SHP77 (cell line): ENCODE measurements at places on chromosomes 3 and 15.

DNA sequence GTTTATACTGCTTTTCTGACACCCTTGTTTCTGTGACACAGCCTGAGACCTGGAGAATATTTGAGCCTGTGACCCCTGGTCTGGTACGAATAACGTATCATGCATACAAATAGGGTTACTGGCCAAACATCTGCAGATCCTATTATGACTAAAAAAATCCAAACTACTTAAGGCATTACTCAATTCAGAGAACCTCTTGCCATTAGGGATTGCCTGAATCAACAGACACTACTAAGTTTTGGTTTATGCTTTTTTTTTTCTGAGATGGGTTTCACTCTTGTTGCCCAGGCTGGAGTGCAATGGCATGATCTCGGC, 35.4 kb downstream of the OSBPL10 start:
- DNase-seq: no peak

- peak; percentile 46 for DNase-seq
These were observed 53.5 kb upstream of the SPATA12 start for GRCh38 chr3:57006949-57007419.

- DNase-seq: no peak
These were observed 363.4 kb downstream of the LRTM1 start for GRCh38 chr3:54564374-54564925.

- no peak for DNase-seq
These were observed 569.6 kb downstream of the NTRK3 start for GRCh38 chr15:87686841-87687522.

DNA sequence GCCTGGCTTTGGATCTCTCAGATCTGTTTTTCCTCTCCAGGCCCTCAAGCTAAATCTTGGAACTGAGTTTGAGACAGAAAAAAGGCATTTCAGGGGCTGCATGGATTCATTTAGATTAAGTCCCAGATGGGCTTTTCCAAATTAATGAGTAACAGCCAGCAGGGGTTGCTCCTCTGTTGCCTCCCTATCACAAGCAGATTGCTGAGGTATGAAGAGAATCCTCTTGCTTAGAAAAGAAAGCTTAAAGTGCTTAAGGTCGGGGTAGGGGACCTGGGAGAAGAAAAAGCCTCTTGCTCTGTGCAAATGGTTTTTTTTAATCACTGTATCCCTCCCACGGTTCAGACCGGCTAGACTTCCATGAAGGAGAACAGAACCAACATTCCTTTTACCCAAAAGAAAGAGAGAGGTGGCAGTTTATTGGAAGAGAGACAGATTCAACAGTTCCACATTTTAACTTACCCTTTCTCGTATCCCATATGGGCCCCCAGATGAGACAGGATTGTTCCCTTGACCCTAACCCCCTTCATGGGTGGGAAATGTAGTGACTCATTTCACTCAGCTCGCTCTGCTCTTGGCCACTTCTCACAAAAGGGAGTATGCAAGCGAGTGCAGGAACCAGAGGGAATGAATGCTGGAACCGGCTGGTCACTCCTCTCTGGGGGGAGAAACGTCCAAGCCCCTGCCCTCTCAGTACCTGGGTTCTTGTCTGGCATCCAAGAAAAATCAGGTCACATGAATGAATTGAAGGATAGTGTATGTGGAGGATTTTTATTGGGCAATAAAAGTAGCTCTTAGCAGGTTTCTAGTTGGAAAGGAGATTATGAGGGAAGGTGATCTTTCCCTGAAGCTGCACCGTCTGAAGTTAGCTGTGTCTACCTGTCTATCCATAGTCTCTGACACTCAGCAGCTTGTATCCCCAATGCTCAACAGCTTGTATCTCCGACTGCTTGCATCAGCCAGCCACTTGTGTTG, 745.2 kb downstream of the SI start:
- no peak for DNase-seq

GRCh38 chr15:98796685-98797357, 148.5 kb downstream of the IGF1R start:
- DNase-seq: peak; percentile 18

DNA sequence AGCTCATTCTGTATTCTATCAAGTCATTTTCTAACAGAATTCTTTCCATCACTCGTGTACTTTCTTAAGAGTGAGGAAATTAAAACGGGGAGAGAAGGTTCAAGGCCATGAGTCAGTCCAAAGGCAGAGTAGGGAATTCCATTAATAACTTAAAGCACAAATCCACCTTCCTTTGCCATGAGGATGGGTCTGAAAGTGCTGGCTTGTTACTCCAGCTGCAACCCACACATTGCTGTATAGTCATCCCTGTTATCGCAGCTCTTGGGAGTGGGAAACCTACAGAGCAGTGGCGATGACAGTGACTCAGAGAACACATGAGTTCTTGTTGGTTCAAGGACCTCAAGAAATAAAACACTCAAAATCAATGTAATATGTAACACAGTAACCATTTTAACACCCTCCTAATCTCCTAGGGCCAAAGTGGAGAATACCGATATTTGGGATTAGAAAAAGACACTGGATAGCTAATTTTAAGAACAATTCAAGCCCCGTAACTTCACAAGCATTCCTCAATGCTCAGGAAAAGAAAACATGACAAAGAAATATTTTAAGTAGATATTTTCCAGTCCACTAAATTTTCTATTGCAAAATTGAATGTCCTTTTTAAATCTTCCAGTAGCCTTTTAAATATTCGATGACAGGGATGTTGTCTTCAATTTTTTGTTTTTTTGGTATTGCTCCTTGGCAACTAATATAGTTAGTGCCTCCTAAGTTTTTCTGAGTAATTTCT, 179.9 kb upstream of the THBS1 start:
- no peak for DNase-seq

DNA sequence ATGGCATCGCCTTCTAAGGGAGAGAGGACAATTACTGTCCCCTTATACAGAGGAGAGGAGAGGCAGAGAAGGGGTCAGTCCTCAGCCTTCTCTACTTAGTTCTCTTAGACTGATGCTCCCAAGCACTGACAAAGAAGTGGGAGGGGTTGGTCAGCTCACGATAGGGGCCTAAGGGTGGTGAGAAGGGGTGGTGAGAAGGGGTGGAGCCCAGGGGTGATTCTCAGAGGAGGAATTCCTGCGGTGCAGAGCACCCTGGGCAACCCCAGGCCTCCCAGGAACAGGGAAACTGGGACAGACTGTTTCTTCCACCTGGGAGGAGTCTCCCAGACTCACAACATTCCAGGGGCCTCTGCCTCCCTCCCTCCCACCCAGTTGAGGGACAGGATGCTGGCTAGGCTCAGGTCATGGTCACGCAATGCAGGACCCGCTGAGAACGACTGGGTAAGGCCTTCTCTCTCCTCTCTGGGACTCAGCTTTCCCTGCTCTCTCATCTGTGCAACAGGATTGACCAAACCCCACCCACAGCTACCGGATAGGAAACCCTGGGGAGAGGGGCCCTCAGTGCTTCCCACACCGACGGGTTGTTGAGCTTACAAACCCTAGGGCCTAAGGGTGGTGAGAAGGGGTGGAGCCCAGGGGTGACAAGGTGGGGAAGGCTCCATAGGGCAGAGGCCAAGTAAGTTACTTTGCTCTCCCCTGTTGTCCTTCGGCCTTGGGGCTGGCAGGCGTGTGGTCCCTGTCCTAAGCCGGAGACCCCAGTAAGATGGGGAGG, 1.5 kb downstream of the TPRA1 start:
- DNase-seq: no peak

DNA sequence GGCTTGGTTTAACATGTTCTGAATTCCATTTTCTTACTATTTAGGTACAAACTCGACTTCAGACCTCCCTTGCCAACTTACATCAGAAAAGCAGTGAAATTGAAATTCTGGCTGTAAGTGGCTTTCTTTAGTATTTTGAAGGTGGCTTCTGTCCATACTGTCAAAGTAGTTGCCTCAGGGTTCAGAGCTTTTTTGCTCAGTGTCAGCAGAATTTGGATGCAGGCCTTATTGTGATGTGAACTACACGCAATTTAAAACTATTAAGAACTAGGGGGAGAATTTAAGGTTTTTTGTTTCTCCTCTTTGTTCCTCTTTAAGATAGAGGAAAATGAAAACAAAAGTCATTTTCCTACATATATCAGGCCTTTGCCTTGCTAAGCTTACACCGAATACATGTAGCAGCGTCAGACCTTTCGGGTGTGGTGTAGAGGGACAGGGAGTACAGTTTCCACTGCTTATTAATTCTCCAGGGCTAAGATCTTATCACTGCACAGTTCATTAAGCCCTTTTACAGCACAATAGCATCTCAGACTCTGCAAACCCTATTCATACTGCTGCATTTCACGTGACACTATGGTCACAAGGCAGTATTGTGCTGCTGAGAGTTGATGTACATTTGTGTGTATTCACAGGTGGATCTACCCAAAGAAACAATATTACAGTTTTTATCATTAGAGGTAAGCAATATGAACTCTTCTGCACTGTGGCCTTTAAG, 6.7 kb downstream of the SRP14 start:
- no peak for DNase-seq

DNA sequence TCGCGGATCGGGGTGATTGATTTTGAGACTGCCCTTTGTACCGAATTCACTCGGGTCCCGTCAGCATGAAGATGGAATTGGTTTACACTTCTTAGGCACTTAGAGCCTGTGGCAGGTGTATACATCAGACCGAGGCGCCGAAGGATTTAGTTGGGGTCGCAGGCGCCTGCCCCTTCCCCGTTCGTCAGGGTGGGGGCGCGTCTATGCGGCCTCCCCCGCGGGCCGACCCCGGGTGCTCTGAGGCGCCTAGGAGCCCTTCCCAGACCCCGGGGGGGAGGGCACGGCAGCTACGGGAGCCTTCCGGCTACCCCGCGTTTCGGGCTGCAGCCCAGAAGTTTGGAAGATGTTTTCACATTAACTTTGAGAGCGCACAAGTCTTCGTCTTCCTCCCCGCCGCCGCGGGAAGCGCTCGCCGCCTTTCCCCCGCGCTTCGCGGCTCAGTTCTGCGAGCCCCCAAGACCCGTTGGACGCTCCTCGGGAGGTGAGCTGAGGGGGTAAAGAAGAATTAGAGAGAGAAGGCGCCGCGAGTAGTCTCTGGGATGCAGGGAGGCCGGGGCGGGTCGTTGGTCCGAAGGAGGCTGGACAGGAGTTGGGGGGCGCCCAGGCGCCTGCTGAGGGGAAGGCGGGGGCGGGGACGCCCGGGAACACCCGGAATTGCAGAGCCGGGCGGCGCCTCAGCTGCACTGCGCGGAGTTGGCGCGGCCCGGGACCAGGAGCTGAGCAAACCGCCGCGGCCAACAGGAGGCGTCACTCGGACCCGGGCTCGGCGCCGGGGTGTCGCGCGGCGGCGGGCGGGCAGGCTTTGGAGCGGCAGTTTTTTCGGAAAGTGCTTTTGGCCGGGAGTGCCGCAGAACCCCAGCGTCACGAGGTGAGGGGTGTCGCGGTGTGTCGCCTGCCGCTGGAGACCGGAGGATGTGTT, 780 bp downstream of the TIPARP start:
- peak; percentile 27 for DNase-seq

GRCh38 chr15:56598991-56599390, 134.1 kb upstream of the MNS1 start:
- DNase-seq: no peak

DNA sequence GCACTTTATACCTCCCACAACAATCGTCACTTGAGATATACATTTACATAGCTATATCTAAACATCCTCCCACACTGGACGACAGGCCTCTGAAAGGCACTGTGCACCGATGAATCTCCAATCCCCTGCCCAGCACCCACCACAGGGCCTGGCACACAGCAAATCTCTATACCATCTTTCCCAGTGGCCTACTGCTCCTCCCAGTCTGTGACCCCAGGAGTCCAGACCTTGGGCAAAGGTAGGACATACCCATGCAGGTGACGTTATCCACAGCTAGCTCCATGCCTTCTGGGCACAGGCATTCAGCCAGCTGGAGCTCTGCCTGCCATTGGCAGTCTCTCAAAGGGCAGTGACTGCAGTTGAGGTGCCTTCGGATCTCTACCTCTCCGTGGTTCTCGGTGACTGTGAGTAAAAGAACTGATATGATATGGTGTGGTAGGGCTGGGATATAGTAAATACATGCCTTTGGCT, 5.8 kb downstream of the LTK start:
- no peak for DNase-seq

- no peak for DNase-seq
These were observed 68.1 kb downstream of the CRYGS start for GRCh38 chr3:186476044-186476468.

- no peak for DNase-seq
These were observed 3.5 kb upstream of the MNS1 start for GRCh38 chr15:56468401-56468800.

- DNase-seq: peak; percentile 28
These were observed 18.5 kb upstream of the C3orf62 start for GRCh38 chr3:49295489-49296058.

GRCh38 chr3:108524537-108524936, 14.1 kb upstream of the MYH15 start:
- no peak for DNase-seq

- DNase-seq: no peak
These were observed 435.6 kb downstream of the GOLGA6L6 start for GRCh38 chr15:20106026-20106425.

GRCh38 chr15:79562403-79562815, 130.3 kb downstream of the MINAR1 start:
- no peak for DNase-seq

- DNase-seq: no peak
These were observed 15.8 kb upstream of the NFKBIZ start for GRCh38 chr3:101833446-101833974.

DNA sequence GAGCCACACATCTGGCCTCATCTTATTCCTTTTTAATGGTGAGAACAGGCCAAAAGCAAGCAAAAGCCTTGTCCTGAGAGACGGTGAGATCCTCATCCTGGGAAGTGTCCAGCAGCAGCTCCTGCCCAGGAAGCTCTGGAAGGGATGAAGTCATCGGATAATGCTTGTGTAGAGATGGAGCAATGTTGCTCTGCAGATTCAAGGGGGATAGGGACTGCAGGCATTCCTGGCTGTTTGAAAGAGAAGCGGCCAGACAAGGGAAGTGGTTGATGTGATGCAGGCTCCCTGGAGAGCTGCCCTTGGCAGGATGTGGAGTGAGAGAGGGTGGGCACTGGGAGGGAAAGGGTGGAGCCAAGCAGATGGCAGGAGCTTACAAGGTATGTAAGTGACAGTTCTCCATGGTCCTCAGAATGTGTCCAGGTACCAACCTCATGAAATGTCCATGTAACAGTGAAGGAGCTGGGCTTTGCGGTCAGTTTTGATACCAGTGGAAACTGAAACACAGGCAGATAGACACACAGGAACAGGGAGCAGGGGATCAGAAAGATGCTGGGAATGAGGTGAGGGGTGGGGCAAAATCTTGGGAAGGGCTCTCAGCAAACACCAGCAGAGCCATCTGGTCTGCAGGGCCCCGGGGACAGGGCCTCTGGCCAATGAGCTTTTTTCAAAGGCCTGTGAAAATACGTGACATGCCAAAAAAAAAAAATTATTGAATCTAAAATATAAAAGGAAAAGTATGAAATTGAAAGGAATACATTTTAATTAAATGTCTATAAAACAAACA, 32.2 kb upstream of the LACTB start:
- peak; percentile 50 for DNase-seq

GRCh38 chr15:101148166-101148880, 103.5 kb downstream of the CHSY1 start:
- DNase-seq: no peak

- no peak for DNase-seq
These were observed 953.8 kb upstream of the ALCAM start for GRCh38 chr3:104412608-104413580.

DNA sequence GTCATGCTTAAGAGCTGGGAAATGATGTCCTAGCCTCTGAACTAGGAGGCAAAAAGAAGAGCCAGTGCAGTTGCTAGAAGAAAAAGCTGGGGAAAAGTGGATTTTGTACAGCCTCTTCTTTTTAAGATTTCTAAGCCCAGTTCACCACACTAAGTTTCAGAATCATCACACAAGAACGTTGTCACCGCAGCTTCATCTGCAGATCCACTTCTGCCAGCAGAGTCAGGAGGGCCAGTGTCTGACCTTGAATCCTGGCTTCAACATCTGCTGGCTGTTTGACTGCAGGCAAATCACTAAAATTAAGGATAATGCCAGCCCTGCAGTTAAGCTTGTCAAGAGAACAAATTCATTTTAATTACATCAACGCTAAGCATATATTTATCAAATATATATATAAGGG, 36.2 kb downstream of the HDC start:
- DNase-seq: no peak
